CD8-positive, alpha-beta memory T cell (primary cell): ENCODE measurements at places on chromosomes 3 and 15. TPM values are rescaled to one million over a fixed set of nuclear protein-coding genes. Genes with fewer than 3 reads are reported as not detected.

HACD3 gene
- 40.3 TPM for polyA plus RNA-seq

DNA sequence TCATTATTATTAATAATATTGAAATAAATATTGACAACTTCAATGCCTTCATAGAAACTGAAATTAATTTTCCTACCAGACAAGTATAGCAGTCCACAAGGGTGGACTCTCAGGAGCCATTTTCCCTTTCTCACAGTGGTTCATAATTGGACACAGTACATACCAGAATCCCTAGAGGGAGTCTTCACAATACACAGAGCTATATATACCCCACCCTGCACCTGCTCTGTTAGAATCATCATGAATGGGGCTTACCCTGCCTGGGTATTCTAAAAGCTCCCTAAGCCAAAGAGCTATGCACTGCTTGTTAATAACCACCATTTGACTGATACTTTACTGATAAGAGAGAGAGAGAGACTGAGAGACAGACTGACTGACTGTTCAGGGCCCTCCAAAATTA, 134.9 kb downstream of the FEZF2 start:
- DNase-seq = no peak

GRCh38 chr3:73245459-73245858, 184.0 kb downstream of the EBLN2 start:
- DNase-seq = no peak

GRCh38 chr3:72127844-72128243, 342.9 kb upstream of the PROK2 start:
- DNase-seq = no peak

DNA sequence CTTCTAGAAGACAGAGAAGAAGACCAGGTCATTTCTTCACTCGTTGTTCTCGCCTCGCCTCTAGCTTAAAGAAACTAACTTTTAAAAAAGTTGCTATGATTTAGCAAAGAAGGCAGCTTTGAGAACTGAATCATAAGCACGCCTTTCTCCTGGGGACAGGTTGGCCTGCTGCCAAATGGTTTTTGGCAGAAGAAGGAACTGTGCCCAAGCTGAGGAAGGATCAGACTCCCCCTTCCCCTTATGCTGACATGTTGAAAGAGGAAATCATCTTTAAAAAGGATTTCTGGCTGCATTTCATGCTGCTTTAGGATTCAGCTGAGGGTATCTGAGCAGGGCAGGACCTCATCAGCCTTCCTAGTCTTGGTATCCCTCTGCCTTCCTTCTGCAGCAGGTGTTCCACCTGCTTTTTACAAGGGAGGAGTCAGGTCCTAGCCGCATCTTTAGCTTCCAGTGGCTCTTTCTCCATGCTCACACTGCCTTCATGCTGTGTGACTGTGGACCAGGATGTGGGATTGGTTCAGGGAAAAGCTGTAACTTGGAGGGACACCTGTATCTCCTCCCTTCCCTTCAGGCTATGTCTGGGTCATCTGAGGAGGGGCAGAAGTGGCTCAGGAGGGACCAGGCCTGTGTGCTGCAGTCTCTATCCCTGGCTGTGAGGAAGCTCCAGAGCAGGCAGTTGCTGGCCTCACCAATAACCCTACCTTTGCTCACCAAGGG, 34.1 kb upstream of the HACD2 start:
- no peak for DNase-seq
